ENCODE measurements at places on chromosomes 1 and 21. TPM values are rescaled to one million over a fixed set of nuclear protein-coding genes. Genes with fewer than 3 reads are reported as not detected.

The KCNA3 gene
- 84.9 TPM for total RNA-seq

The SYT14 gene
- total RNA-seq, result not detected

GRCh38 chr21:14916676-14917141 is 148.1 kb downstream of the NRIP1 start:
- DNase-seq, result no peak
- no peak overlapping the region for H3K27ac ChIP-seq
- H3K4me1 ChIP-seq, result no peaks in the 10 kb centered on the region
- H3K4me3 ChIP-seq, result no peak overlapping the region
- H3K36me3 ChIP-seq, result no peaks in the 10 kb centered on the region

- no peaks in the 10 kb centered on the region for H3K36me3 ChIP-seq
- H3K4me1 ChIP-seq, result peaks cover 7% of the 10 kb centered on the region
- H3K4me3 ChIP-seq, result no peak overlapping the region
Measured at GRCh38 chr1:44790968-44791801, 3.2 kb upstream of the BEST4 start.

- no peaks in the 10 kb centered on the region for H3K4me1 ChIP-seq
- no peak overlapping the region for H3K4me3 ChIP-seq
- DNase-seq, result no peak
- peaks cover 3% of the 10 kb centered on the region for H3K27me3 ChIP-seq
Measured at GRCh38 chr1:32863881-32864245, 6.8 kb downstream of the FNDC5 start.

DNA sequence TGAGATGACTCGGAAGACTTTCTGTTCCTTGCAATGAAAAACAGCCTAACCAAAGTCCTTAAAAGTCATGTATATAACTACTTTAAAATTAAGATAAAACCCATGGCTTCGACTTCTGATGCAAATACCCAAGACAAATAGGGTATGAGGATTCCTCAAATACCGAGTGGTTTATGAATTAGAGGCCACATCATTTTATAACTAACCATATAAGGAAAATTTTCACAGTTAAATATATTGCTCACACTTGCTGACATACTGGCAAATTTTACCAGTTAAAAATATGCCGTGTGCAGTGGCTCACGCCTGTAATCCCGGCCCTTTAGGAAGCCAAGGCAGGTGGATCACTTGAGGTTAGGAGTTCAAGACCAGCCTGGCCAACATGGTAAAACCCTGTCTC is 5.4 kb downstream of the RERE start:
- H3K4me1 ChIP-seq, result peaks cover 44% of the 10 kb centered on the region
- H3K27me3 ChIP-seq, result no peaks in the 10 kb centered on the region
- H3K27ac ChIP-seq, result no peak overlapping the region
- peaks cover 5% of the 10 kb centered on the region for H3K36me3 ChIP-seq

All from activated CD4-positive, alpha-beta memory T cell treated with anti-CD3 and anti-CD28 coated beads, Interleukin-2, amount 10 ng/mL, durations not matched to agents 7 days and 5 days (primary cell).